Progenitor cell of endocrine pancreas (in vitro differentiated cells): ENCODE measurements at places on chromosomes 2 and 18.

DNA sequence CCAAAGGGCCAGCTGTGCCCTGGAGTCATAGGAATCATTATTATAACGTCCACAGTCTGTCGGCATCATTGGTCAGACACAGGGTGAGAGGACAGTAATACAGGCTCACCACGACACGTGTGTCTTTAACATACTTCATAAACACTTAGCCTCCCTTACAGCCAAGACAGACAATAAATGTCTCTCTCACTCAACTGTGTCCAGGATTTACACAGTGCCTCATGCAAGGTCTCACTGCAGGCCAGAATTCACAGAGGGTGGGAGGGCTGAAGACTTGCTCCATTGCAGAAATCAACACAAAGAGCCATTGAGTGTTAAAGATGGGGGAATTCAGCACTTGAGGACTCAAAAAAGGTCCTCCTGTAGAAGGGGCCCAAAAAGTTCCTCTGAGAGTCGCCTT, 210.5 kb downstream of the BCL2 start:
- DNase-seq = no peak

DNA sequence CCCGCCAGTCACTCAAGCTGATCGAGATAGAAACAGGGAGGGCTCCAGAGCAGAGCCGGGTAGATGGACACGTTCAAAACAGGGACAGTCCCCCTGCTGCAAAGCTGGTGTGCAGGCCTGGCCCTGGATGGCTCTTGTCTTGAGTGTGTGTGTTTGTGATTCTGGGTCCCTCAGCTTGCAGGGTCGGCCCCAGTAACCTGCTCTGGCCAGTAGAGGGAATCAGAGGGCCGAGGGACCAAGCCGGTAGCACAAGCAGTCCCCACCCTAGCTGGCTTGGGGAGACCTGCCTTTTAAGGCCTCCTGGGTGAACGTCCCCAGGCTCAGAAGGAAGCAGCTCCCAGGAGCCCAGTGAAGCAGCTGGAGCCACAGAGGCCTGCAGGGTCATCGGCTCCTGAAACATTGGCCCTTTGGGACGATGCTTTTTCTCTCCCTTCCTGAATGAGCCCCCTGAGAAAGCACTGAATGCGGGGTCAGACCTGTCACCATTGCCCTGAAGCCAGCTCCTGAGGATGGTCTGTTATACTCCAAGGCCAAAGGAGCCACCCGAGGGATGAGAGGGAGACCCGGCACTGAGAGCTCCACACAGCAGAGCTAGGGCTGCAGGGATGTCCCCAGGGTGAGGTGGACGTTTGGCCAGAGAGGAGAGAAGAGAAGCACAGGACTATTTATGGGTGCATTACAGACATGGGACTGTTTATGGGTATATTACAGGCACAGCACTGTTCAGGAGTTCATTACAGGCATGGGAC, 15.4 kb upstream of the MLPH start:
- no peak for DNase-seq

DNA sequence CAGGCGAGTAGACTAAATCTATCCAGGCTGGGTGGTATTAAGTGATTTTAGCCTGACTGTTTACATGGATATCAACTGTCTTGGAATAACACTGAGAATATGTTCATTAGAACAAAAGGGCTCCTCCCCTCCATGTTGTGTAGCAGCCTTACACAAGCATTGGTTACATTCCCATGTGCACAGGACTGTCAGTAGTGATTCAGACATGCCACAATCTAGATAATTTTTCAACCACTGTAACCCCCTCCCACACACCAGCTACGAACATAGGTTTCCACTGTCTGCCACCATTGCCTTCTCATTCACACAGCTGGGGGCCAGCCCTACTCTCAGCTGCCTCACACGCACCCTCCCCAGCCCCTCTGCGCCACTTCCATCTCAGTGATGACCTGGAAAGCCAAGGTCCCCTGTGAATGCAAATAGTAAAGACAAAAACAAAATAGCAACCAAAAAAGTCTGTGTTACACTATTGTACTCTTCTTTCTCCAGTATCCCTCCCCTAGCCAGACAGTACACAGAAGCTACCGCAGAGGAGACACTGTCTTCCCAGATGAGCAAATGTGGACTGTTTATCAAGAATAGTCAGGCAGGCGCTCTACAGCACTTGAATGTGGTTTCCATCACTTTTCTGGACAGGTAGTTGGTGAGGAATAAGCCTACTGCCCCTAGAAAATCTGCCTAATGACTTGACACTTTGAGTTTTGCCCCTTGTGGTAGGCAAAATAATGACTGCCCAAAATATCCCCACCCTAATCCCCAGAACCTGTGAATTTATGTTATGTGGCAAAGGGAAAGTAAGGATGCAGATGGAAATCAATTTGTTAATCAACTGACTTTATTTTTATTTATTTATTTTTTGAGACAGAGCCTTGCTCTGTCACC, 27.9 kb upstream of the TYMS start:
- DNase-seq = no peak

- no peak for DNase-seq
These were observed 422.2 kb upstream of the POU3F3 start for GRCh38 chr2:104431701-104432121.

DNA sequence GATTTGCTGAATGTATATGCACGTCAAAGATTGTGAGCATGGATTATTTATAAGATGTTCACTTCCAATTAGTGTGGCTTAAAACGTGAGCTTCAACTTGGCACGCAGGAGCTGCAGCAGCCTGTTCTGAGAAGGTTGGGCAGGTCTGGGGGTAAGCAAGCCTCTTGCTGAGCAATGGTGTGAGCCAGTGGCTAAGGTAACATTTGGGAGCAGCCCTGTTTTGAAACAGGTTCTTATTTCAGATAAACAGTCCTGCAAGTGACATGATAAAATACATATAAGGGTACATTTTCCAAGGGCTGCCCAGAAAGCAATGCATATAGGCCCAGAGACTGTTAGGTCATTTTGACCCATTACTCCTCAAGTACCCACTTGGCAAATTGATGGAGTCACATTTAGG, 415.3 kb downstream of the ZNF521 start:
- no peak for DNase-seq

DNA sequence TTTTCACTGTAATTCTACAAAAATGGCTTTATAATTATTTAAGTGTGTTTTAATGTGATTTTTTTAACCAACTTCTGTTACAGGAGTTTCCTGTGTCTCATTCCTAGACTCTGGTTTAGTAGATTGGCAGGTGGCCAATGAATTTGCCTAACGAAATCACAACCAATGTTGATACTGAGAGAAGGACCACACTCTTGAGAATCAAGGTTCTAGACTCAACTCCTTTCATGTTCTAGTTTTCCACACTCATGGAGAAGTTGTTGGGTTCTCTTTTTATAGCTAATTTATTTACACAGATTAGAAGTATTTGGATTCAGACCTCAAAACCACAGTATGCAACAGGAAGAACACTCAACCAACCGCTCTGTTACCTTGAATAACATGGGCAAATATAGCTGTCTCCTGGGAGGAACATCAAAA, 22.6 kb upstream of the USP34 start:
- no peak for DNase-seq

DNA sequence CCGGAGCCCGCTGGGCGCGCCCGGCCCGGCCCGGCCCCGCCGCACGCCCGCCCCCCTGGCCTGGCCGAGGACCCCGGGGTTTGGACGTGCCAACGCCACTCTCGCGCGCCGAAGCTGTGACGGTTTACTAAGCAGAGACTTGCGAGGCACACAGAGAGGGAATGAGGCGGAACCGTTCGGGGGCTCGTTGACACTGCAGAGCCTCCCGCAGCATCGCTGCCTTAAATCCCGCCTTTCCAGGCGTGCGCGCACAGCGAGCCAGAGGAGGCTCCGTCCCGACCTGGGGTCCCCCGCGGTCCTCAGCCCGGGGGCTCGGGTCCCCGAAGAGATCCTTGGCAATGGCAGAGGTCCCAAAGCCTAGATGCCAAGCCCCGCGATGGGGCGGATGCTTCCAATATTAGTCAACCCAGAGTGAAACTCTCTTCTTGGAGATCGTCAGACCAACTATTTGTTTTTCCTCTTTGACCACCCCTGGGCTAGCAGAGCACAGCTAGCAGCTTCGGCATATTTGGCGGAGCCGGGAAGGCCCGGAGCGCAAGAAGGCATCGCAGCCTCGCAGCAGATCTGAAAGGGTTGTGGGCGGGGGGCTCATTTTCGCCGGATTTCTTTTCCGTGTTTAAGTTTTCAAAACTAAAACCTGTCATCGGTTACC, at the start of gene ZNF385B:
Gene ZNF385B (minus strand): TSS at position 197 of the 652 bp plus-strand sequence.
- DNase-seq = peak; percentile 35

DNA sequence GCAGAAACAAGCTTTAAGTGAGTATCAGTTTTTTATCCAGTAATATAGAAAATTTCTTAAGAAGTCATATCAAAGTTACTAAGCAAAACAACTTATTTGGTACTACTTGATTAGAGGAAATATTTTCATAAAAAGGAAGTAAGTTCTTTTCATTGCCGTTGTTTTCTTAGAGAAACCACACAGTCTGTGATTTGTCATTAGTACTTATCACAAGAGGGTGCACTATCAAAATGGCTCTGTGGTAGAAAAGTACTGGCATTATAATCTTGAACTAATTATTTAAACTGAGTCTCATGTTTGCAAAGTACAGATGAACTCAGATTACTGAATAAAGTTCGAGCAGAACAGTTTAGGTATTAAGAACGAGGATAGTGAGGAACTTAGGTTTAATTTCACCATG, 93.4 kb downstream of the IKZF2 start:
- no peak for DNase-seq

DNA sequence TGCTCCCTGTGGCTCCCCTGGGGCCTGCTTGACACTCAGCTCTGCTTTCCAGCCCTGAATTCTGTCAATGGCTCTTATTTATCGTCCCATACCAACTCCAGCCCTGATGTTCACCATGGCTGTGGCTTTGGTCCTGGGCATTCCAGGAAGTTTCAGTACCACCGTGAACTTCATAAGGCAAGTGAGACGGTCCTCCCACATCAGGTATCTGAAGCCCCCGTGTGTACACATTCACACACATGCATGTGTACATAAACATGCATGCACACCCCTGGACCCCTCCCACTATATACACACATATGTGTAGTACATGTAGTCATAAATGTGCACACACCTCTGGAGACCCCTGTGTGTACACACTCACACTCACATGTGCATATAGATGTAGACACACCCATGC, 43.3 kb upstream of the PUM2 start:
- DNase-seq = no peak

GRCh38 chr2:3857576-3857975, 154.2 kb downstream of the DCDC2C start:
- no peak for DNase-seq

DNA sequence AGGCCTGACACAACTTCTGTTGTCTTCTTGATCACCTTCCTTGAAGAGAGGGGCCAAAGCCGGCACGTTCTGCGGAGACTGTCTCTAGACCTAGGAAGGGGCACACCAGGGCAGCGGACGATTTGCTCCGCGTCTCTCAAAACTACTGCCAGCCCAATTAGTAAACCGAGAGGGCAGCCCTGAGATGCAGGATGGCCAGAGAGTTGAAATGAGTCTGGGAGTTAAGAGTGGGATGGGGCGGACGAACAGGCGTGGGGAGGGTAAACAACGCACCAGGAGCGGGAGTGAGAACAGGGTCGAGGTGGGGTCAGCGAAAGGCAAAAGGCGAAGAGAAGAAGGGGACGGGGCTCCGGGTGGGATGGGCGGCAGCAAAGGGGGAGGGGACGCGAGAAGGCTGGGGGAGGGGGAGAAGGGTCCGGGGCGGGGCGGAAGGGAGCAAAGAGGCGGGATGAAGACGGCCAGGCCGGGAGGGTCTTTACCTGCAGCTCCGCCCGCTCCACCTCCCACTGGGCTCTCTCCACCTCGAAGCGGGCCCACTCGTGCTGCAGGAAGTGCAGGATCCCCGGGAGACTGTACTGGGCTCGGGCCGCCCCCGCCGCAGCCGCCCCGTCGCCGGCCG, 476 bp downstream of the STRN start:
- DNase-seq = peak; percentile 58

- DNase-seq = no peak
These were observed 655.3 kb upstream of the FAM98A start for GRCh38 chr2:34254272-34254878.

- no peak for DNase-seq
These were observed 132.6 kb upstream of the RBBP8 start for GRCh38 chr18:22800551-22800951.

GRCh38 chr2:8271461-8271860, 410.4 kb upstream of the ID2 start:
- DNase-seq = no peak

DNA sequence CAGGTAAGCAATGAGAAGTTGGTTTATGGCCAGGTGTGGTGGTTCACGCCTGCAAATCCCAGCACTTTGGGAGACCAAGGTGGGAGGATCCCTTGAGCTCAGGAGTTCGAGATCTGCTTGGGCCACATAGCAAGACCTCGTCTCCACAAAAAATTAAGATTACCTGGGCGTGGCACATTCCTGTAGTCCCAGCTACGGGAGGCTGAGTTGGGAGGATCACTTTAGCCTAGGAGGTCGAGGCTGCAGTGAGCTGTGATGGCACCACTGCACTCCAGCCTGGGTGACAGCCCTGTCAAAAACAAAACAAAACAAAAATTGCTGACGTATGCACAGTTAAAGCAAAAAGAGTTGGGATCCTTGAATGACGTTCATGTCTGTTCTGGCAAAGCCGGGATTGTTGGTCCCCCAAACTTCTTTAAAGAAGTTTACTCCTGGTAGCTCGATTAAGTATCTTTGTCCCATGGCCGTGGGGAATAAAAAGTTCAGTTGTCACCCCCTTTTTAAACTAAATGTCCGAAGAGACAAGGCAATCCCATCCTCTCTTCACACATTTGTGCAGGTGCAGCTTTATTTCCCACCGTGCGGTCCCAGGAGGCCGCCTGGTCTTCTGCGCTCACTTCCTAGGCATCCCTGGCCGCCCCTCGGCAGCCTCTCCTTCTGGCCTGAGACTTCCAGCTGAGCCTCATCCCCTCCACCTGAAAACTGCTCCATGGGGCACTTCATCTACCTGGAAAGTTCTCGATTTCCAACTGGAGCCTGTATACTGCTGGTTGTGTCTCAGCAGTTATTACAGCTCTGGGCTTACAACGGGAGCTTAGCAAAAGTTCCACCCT, 762 bp upstream of the SPOPL start:
- DNase-seq = no peak

GRCh38 chr18:47284721-47285395, 33.4 kb upstream of the SKOR2 start:
- no peak for DNase-seq

GRCh38 chr2:102749938-102750337, 11.9 kb upstream of the TMEM182 start:
- no peak for DNase-seq

DNA sequence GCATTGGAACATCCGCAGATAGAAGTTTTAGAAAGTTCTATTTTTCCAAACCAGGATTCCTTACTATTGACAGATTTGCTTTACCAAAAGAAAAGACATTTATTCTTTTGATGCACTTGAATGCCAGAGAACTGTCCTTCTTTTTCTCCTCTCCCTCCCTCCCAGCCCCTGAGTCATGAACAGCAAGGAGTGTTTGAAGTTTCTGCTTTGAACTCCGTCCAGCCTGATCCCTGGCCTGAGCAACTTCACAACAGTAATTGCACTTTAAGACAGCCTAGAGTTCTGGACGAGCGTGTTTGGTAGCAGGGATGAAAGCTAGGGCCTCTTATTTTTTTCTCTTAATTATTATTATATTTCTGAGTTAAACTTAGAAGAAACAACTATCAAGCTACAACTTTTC, 33.6 kb downstream of the APCDD1 start:
- no peak for DNase-seq
